Astrocyte of the spinal cord (primary cell): ENCODE measurements at places on chromosomes 5 and 9.

- no peak for DNase-seq
Observed at GRCh38 chr9:27303219-27303618, 6.3 kb upstream of the EQTN start.

- no peak for DNase-seq
Observed at GRCh38 chr5:32583582-32584232, 1.6 kb upstream of the SUB1 start.

DNA sequence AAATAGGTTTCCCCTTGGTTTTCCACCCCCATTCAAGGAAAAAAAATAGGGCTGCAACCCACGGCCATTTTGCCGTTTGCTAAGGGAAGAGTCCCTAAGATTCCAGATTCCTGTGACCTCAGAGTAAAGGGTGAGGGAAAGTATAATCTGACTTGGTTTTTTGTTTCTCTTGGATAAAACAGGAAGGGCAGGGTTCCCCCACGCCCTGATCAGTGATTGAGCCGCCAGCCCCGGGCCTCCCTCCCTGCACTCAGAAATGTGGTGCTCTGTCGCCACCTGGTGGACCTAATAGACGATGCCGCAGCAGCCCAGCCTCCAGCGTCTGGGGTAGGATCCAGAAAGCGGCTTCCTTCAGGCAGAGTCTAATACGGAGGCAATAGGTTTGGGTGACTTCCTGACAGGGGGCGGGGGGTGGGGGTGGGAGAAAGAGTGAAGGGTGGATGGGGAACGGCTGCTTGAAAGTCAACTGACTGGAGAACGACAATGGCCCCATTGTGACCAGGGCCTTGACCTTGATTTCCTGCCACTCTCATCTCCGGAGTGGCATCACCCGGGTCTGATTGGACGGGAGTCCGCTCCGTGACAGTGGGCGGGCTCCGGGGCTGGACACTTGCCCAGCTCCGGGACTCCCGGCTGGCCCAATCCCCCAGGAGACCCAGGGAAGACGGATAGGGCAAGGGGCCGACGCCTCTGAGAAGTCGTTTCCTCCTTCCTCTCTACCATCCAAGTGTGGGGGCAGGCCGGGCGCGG lies 17.8 kb upstream of the CYSTM1 start:
- DNase-seq, result peak; percentile 80

- peak; percentile 95 for DNase-seq
Observed at GRCh38 chr9:133133681-133134387, 12.8 kb upstream of the RALGDS start.

DNA sequence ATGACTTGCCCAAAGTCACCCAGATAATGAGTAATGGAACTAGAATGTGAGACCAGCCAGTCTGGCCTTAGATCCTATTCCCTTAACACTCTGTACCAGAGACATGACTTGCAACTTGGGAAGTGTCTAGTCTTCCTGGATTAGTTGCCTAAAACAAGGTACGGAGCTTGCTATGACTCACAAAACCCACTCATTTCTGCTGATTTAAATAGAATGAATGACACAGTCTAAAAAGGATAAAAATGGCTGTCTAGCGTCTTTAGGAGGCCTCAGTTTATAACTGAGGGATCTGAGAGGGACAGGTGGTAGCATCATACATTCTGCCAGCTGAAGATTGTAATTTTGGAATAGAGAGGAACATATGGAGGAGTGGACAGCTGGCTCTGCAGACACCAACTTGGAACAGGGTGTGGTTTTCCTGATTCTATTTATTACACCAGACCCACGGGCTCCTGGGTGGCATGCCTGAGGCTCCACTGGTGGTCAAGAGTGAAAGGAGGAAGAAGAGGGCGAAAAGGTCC lies 62.7 kb downstream of the ABLIM3 start:
- DNase-seq, result peak; percentile 39

DNA sequence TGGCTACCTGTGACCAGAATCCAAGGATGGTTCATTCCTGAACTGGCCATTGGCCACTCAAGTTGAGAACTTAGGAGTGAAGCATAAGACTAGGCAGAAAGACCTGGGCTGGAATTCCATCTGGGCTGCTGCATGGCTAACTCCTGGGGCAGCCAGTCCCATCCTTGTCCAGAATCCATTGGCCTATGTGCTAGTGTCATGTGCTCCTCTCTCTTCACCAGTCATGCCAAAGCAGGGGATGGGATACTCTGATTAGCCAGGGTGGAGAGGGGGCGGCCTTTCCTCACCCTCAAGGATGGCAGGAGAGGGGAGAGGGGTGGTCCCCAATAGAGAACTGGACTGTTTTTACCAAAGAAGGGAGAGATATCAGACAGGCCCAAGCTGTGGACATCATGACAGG lies 93.2 kb downstream of the ZNF618 start:
- no peak for DNase-seq

- no peak for DNase-seq
Observed at GRCh38 chr5:86964889-86965288, 302.8 kb upstream of the RASA1 start.

DNA sequence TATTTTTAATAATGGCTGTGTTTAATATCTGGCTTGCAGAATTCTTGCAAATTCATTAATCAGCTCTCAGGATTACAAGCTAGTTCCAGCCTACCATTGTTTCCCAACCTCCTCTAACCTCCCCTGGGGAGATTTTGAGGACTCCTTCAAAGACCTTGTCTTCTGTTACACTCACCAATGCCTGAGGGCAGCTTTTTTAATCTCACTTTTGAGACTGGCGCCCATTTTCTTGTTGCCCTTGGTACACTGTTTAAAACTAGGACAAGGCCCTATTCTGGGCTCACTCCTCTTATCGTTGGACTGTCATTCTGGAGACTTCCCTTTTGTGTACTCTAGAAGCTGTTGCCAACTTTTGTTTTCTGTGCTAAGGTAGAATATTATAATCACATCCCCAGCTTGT lies 13.6 kb upstream of the EQTN start:
- DNase-seq, result no peak
